ENCODE measurements at places on chromosomes 7 and 10. TPM values are rescaled to one million over a fixed set of nuclear protein-coding genes. Genes with fewer than 3 reads are reported as not detected.

- DNase-seq, result no peak
These were observed 102.2 kb upstream of the ELMO1 start for GRCh38 chr7:37550872-37551271.

POM121C gene
- 14.3 TPM for total RNA-seq

SPDYE8 gene
- under 0.01 TPM for total RNA-seq

DNA sequence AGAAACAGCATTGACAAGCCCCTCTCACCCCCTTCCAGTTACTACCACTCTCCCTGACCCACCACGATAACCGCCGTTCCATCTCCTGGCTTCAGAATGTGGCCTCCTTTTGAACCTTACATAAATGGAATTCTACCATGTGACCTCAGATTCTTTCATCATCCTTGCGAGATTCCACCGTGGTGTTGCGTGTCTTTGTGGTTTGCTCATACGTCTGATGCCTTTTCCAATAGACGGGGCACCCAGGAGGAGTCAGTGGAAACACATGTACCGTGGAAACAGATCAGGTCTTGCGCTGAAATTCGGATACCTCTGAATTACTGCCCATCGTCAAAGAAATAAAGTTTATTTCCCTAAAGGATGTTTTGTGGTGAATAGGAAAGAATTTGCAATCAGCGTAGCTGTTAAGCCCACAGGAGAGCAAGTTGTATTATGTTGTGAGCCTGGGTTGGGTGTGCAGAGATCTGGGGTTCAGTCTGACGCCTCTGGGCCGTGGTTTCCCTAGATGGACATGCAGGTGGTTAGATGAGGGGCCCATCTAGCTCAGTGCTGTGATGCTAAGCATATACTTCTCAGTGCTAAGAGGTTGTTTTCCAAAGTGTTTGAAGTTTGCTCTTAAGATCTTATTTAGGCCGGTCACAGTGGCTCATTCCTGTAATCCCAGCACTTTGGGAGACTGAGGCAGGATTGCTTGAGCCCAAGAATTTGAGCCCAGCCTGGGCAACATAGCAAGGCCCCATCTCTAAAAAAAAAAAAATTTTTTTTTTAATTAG lies 29.1 kb downstream of the GTF2IRD1 start:
- no peak for DNase-seq

DNA sequence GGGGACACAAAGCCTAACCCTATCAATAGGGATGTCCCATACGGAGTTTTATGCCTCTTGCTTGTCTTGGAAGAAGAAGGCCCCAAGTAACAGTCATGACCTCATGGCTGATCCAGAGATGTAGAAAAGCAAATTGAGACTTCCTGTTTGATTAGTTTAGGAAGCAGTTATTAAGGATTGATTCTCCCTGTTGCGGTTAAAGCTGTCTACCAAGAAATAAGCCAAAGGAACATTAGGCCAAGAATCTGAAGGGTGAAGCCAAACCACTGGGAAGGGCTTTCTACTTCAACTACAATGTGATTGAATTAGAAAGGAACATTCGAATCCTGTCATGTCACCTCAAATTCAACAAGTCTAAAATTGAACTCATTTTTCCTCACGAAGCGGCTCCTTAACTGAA lies 60.5 kb upstream of the AGBL3 start:
- DNase-seq, result no peak

ASAH2B gene
- 8.6 TPM for total RNA-seq

GPR37 gene
- total RNA-seq, result 39.1 TPM

FAM25C gene
- total RNA-seq, result not detected

DNA sequence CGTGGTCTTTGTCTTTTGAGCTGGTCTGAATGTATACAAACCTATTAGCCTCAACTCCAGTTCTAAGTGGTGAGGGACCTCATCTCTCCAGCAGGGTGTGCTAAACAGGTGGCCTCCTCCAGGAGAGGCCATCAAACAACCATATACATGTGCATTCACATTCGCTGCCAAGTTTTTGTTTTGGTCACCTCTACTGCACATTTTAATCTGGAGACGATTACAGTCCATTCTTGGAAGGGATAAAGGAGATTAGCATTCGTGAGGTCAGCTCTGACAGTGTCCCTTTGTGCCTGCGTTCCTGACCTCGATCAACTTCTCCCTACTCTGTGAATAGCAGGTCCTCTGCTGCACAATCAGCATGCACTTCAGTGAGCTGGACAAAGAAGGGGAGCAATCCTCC lies 60.8 kb downstream of the RHOBTB1 start:
- no peak for DNase-seq

DNA sequence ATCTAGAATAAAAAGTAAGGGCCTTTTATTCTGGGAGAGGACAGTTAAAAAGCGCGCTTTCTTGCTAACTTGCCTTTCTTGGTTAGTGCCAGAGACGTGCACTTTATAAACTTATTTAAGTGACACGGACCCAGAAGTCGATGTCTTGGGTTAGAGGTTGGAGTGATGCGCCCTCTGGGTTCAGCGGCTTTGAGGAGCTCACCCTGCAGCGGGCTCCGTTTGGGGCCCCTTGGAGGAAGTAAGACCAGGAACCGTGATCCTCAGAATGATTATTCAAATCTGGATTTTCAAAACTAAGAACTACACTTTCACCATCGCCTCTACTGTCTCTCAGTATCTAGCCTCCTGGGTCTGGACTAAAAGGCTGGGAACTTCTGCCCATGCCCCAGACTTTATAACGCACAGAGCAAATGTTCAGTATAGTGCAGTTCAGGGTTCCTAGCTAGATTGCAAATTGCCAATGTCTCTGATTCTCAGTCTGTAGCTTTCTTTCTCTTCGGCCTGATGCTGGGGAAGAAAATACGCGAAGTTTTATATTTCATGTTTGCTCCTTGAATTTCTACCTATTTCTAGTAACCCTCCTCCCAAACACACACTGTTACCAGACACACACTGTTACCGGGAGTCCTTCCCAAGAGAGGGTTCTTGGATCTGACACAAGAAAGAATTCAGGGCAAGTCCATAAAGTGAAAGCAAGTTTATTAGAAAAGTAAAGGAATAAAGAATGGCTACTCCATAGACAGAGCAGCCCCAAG lies 18.6 kb upstream of the SMO start:
- no peak for DNase-seq

ITPRIP gene
- 1.2 TPM for total RNA-seq

PNLIPRP2 gene
- not detected for total RNA-seq

SPDYE9 gene
- total RNA-seq, result under 0.01 TPM

DNA sequence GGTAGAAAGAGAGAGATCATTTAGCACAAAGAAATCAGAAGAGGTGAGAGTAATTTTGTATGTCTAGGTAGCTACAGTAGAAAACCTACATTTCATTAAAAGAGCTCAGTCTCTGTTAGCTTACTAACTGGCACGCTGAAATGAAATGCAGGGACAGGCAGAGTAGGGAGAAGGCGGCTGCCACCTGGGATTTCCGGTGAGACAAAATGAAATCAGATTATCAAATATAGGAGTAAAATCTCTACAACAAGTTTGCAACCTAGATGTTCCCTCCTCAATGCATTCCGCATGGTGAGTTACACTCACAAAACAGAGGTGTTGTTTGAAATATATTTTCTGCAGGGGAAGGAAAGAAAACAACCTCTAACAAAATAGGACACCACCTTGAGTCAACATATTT lies 55.9 kb downstream of the VOPP1 start:
- DNase-seq, result no peak

DNA sequence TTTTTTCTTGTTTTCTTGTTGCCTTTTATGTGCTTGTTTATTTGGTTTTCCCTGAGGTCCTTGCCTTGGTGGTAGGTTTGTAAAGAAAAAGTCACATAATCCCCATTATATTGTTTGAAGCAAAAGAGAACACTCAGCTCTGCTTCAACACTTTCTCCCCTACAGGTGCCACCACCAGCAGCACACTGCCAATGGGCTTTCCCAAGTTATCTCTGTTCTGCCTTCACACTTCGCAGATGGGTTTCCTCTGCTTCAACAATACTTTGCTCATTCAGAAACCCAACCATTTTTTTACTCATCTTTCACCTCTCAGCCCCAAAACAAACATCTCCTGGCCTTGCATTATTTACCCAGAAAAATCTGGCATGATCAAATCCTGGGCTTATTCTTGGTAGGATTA lies 375.1 kb upstream of the TEX47 start:
- no peak for DNase-seq

DNA sequence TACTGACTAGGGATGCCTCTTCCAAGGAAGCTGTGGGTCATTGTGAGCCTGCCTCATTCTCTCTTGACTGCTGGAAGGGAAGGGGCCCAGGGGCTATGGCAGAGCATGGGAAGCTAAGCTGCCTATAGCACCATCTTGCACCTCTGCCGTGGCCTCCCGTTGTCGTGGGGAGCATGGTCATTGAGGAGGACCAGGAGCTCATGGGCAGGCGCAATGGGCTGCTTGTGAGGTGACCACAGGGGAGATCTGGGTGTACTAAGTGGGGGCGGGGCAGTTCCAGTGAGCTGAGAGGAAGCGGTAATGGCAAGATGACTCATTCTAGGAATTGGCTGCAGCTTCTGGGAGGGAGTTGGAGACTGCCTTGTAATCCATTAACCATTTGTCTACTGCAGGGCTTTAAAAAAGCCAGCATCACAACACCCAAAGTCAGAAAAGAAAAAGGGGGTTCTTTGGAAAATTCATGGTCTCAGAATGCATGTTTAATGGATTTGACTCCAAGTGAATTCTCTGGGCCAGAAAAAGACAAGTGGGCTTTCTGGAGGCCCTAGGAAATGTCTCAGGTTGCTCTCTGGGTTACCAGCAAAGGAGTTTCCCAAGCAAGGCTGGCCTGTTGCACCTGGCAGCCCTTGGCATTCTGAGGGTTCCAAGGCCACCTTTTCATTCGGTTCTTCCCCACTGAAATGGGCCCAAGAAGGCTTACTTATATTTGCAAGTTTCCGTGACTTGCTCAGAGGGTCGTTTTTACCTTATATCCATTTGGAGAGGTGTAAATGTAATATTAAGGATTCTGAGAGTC lies 3.6 kb downstream of the DUSP5 start:
- peak; percentile 52 for DNase-seq

ALOX5 gene
- 1.2 TPM for total RNA-seq

- DNase-seq, result no peak
These were observed 242.5 kb downstream of the REEP3 start for GRCh38 chr10:63763744-63764143.

DNA sequence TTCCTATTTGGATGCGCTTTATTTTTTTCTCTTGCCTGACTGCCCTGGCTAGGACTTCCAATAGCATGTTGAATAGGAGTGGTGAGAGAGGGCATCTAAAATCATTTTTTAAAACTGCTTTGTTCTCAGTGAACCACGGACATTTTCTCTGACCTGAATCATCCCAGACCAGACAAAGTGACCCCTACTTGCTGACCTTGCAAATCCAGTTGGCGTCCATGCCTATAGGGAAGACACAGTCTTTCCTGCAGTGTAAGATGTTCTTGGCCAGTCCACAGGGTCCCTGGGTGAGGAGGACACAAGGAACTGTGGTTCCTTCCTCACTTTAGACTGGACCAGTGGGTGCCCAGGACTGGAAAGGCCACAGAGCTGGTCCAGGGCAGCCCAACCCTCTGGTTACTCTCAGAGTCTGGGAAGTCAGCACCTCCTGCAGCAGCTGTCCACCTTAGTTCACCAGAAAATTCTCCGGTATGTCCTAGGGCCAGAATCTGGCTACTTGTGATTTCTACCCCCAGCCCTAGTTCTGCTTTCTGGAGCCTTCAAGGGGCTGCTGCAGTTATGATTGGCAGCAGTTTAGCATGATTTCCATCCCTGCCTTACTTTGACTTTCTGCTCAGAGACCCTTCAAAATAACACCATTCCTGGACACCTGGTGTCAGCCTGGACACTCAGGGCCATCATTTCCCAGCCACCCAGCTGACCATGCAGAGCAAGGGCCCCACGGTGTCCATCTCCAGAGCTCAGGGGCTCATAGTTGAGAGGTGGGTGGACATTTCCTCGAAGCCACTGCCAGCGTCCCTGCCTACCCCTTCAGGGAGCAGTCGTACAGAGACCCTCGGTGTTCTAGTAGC lies 19.3 kb downstream of the VIPR2 start:
- DNase-seq, result no peak

All from frontal cortex (tissue), 4 donors.